ENCODE measurements at places on chromosomes 3 and 15.
A peak's percentile ranks its signal among the peaks of the same experiment; 100 is the strongest.

GRCh38 chr15:70867911-70868467 is 14.0 kb upstream of the LARP6 start:
- no peak for DNase-seq

DNA sequence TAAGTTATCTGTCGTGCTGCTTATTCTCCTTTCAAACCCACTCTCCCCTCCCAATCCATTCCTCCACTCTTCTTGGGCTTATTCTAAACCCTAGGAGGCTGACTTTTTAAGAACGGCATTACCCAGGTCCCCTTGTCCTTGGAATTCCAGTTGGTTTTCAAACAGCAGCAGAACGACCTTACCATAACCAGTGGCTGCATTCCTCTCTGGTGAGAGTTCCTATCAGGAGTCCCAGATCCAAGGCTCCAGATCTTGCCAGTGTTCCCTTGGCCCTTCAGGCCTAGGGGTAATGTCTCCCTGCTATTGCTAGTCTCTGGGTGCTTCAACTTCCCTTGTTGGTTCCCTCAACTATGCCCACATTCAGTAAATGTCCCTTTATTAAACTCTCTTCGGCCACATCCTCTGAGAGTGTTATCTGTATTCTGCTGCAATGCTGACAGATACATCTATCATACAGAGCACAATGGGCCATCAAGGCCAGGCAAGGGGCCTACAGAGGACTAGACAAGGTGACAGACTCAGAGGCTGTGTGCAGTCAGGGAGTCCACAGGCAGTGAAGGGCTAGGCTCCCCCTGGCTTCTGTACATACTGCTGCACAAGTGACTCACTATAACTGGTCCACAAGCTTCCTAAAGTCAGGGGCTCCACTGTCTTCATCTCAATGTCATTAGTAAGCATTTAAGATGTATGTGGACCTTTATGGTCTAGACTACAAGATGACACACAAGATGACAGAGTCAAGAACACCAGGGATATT is 10.1 kb downstream of the LYSMD2 start:
- no peak for DNase-seq

GRCh38 chr15:83889995-83890394 is 236.1 kb downstream of the ADAMTSL3 start:
- no peak for DNase-seq

DNA sequence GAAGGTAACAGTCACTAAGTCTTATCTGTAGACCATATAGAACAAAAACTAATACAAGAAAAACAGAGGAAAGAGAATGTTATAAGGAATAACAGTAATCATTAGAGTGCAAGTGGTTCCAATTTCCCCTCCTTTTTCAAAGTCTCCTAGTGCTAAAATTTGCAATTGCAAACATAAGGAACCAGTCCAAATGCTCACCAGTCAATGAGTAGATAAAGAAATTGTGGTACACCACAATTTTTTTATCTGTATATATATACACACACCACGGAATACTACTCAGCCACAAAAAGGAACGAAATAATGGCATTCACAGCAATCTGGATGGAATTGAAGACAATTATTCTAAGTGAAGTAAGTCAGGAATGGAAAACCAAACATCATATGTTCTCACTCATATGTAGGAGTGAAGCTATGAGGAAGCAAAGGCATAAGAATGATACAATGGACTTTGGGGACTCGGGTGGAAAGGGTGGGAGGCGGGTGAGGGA is 38.9 kb upstream of the RSL24D1 start:
- DNase-seq: no peak

DNA sequence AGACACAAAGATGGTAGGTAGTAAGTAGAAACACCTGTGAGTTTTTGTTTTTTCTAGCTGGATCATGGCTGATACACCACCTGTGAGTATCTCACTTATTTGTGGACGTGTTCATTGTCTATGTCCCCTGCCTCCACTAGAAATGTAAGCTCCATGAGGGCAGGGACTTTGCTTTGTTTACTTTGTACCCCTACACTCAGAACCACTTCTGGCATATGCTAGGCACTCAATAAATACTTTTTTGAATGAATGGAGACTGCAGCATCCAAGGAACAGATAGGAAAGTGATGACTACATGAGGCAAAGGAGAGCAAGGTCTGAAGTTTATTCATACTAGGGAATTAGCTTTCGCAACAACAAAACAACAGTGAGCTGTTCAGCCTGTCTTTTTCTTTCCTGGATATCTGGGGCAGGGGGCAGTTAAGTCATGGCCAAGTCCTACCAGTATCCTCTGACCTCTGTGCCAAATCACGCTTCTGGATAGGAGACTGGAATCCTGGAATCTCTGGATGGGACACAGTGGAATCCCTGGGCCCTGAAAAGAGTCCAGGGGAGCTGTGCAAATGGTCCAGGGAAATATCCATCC is 11.6 kb upstream of the EPB42 start:
- no peak for DNase-seq

- DNase-seq: no peak
Observed at GRCh38 chr3:193946945-193947344, 189.0 kb upstream of the HES1 start.

DNA sequence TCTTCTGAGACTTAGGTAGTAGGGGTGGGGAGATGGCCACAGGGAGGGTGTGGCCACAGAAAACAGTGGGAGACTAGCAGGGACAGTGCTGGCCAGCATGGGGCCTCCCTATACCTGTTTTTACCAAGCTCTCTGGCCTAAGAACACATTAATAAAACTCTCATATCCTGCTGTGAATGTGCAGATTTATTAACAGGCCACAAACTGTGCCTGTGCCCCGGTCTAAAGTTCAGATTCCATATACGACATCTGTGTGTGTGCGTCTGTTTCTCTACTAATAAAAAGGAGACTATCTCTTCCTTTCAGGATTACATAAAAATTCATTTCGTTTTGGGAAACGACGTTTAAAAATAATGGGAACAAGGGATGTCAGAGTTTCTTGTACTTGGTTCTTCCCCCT is 92.8 kb upstream of the ADAMTS17 start:
- no peak for DNase-seq

- peak; percentile 52 for DNase-seq
Observed at GRCh38 chr3:36380221-36381031, at the start of gene STAC. TSS of gene STAC (plus strand) at chr3:36380504. CDS start at chr3:36380644, 140 bp downstream.

DNA sequence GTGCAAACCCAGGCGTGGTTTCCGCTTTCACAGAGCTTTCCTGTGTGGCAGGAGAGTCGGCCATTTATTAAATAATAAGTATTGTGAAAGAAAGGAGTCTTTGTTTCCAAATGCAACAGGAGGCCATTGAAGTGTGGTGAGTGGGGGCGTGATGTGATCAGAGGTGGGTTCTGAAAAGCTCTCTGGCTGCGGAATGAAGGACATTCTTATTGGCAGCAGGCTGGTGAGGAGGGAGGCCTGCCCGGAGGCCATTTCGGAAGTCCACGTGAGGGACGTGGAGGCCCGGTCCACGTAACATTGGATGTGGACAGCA is 11.1 kb downstream of the ARNT2 start:
- no peak for DNase-seq

DNA sequence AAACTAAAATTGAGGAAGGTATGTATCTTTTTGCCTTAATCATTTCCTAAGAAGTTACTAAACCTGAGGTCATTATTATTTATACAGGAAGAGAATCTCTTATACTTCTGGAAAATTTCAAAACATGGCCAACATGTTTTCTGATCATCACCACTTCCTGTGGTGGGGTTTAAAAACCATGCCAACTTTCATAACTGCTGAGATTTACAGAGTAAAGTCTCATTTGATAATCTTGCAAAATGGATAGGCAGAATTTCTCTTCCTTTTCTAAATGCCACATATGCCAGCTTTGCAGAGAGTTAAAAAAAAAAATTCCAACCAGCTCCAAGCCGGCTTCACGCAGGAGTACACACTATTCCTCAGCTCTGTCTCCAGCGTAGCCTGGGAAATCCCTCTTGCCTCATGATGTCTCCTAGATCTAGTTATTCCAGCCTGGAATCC is 124.3 kb upstream of the SPRED1 start:
- DNase-seq: no peak

DNA sequence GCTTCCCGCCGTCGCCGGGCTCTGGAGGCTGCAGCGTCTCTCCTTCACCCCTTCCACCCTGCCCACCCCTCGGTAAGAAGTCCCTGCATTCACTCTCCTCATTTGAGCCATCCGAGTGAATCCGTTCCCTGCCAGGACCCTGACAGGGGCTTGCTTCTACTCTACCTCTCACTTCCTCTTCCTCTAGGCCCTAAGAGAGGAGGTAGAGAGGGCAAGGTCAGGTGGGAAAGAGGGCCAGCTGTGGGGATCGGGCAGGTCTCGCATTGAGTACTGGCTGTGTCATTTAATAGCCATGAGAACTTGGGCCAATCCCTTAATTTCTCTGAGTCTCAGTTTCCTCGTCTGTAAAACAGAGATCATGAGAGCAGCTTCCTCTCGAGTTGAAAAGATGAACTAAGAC is 283.6 kb downstream of the UACA start:
- DNase-seq: no peak

DNA sequence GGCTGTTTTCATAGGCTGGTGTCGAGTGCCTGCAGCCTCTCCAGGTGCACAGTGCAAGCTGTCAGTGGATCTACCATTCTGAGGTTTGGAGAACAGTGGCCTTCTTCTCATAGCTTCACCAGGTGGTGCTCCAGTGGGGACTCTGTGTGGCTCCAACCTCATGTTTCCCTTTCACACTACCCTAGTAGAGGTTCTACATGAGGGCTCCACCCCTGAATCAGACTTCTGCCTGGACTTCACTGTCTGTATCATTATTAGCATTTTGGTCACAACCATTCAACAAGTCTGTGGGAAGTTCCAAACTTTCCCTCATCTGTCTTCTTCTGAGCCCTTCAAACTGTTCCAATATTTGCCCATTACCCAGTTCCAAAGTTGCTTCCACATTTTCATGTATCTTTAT is 1003.7 kb downstream of the MCTP2 start:
- DNase-seq: no peak

DNA sequence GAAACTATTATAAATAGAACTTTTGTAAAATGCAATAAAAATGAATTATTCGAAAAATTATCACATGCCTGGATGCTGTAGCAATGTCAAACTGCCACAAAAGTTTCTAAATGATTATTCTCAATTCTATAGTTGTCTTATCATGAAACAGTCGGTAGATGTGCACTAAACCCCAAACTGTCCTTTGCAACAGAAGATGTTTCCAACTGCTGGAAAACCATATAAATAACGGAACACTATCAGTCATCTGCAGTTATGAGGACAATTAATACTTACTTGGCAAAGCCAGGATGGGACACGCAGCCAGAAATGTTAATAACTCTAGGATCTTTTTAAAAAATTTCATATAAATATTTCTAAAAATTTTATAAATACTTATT is 17.5 kb downstream of the EMC4 start:
- no peak for DNase-seq

- DNase-seq: no peak
Observed at GRCh38 chr3:29057326-29057725, 223.5 kb upstream of the RBMS3 start.

- no peak for DNase-seq
Observed at GRCh38 chr3:133944641-133945380, 49.1 kb upstream of the RAB6B start.

DNA sequence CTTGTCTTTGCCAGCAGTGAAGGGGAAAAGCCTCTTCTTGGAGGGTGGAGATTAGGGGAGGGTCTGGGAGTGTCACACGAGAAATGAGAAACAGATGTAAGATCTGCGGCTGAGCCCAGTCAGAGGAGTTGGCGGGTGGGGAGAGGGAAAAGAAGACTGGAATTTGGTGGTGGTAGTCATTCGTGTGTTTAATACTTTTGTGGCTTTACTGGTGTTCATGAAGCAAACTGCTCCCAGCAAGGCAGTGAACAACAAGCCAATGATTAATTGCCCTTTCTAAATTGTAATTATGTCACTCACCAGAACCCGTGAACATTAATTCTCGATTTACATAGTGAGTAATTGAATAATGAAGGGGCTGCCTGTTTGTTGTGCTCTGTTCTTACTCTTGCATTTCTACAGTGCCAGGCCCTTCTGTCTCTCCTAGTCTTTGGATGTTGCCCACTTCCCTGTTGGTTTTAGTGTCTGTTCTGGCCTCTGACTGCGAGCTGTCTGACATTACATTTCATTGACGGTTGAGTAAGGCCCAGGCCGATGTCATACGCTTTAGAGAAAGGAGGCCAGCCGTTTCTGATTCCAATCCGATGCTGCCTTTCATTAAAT is 78.0 kb downstream of the CHCHD6 start:
- no peak for DNase-seq

GRCh38 chr3:138850151-138850550 is 15.4 kb upstream of the PIK3CB start:
- DNase-seq: no peak

DNA sequence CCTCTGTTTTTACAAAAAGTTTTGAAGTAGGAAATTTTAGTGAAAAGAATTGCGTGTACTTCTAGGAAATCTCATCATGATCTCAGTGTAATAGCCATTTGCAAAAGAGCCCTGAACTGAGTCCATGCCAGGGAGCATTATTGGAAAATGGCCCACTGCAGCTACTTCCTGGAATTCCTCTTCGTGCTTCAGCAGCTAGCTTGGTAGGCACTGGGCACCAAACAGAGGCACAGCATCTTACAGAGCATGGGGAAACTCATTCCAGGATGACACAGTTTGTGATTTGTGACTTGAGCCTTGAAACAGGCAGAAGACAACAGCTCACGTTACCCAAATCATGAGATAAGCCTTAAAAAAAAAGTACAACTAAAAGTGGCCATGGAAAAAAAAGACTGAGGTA is 179.1 kb downstream of the WDR72 start:
- no peak for DNase-seq

- no peak for DNase-seq
Observed at GRCh38 chr15:63089260-63090043, 32.2 kb upstream of the LACTB start.

DNA sequence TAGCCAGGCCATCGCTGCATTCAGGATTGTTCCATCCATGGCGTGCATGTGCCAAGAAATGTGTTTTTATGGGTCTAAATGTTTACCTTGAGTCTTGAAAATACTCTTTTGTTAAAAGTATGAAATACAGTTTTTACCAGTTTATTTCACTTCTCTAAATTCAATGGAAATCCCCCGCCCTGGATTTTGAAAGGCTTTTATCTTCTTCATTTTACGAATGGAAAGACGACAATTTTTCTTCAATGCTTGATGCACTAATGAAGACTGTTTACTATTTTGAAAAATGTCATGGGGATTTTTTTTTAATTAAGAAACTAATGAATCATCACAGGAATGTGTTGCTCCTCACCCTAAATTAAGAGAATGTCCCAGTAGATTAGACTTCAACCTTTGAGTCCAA is 83.5 kb downstream of the FAM81A start:
- DNase-seq: no peak

All from CMK (cell line).